LHCN-M2 (cell line): ENCODE measurements at places on chromosomes 3 and 15.

GRCh38 chr3:11186771-11187191 lies 32.5 kb downstream of the HRH1 start:
- no peak for DNase-seq

GRCh38 chr3:151382671-151383070 lies 1.9 kb downstream of the P2RY12 start:
- no peak for DNase-seq

DNA sequence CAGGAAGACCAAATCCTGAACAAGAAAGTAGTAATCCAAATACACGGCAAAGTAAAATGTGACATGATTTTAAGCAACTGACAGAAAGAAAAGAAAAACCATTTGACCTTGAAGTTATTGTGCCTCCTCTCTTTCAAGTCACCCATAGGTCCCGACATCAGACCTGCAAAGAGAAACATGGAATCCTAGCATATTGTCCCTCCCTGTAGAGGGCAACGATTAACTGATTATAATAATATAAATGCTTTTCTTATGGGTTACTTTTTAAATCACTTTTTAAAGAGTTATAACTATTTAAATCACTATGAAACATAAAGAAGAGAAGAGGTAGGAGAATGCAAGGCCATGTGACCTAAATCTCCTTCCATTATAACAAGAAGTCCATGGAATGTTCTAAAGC lies 143.2 kb upstream of the LIPC start:
- no peak for DNase-seq

DNA sequence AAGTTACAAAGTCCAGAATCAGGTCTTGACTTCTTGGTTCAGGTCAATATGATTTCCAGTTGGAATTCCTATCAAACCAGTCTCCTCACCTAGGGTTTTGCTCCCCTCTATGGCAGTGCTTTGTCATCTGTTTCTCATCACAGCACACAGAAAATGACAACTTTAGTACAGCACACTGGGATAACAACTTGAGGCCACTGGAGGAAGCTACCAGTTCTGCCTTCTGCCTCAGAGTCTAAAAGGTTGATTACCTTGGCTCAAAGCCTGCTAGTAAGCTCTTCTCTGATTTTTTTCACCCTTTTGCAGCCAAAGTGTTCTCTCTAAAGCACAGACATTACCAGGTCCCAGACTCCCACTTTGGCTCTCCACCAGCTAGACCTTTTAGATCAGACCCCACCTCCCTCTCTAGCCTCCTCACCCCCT lies 24.8 kb upstream of the TRIM59 start:
- DNase-seq, result no peak

GRCh38 chr15:84926491-84927230 lies 42.2 kb downstream of the SLC28A1 start:
- no peak for DNase-seq

GRCh38 chr3:12973827-12974226 lies 99.4 kb downstream of the IQSEC1 start:
- no peak for DNase-seq

- no peak for DNase-seq
Measured at GRCh38 chr3:123525433-123525832, 59.4 kb downstream of the HACD2 start.

- DNase-seq, result no peak
Measured at GRCh38 chr3:109028753-109029152, 75.1 kb upstream of the GUCA1C start.

DNA sequence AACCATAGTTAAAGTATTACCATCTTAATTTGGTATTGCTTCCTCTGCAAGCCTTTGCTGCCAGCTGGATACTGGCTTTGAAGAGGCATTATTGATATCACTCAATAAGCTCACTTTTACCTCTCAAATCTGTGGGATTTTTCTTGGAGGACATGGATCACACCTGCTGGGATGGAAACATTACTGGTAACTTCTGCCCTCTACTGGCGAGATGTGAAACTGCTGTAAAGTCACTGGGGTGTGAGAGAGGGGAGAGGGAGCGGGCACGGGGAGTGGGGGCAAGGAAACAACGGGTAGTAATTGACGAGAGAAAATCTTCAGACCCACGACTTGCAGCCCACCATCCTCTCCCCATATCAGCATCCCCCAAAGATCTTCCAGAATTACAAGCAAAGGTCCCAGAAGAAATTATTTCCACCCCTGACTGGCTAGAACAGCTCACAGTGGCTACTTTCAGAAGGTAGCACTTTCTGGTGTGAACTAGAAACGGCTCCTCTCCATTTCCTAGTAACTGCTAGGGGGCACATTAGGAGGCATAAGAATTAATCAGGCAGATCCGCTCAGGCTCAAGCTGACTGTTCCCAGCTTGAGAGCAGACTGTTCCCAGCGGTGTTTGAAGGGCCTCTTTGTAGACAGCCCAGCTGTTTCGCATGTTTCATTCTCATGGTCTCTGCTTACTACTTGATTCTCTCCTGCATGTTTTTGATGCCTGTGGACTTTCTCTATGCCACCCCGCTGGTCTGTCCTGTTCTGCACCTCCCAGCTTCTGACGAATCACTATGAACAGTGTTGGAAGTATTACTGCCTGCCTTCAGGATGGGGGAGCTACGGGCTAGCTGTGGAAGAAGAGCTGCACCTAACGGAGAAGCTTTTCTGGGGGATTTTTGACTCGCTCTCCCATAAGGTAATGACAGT lies 230.4 kb upstream of the CHRM5 start:
- DNase-seq, result peak; percentile 13

DNA sequence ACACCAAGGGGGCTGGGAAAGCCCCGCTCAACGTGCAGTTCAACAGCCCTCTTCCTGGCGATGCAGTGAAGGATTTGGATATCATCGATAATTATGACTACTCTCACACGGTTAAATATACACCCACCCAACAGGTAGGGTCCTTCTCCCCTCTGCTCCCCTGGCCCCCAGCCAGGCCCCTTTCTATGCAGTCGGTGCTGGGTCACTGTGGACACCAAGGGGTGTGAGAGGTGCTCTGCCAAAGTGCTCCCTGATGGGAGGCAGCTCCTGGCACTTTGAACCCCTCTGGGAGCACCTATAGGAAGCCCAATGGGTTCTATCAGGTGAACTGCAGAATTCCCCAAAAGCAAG lies 98.6 kb downstream of the DNASE1L3 start:
- DNase-seq, result no peak

DNA sequence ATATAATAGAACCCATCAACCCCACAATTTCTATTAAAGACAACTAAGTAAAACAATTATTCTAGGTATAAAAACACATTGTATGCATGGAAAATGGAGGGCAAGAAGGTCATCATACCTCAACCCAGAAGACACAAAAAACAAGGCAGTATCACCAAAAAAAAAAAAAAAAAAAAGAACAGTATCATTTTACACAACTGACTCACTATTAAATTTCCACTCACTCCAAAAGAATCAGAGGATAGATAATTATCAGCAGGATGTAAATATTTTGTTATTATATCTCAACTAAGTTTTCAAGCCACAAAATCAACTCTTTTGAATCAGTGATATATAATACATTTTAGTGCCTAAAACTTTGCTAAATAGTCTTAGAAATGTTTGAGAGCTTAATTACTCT lies 55.0 kb downstream of the CLASP2 start:
- DNase-seq, result peak; percentile 13

DNA sequence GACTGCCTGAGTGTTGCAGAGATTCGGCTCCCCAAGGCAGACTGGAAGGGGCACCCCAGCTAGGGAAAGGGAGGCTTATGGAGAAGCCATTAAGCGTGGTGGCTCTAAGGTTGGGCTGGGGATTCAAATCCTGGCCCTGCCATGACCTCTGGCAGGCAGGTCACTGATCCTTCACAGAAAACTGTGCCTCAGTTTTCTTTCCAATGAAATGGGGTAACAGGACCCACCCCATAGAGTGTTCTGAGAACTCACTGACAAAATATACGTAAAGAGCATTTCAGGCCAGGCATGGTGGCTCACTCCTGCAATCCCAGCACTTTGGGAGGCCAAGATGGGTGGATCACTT lies 34.6 kb downstream of the DNASE1L3 start:
- DNase-seq, result no peak

DNA sequence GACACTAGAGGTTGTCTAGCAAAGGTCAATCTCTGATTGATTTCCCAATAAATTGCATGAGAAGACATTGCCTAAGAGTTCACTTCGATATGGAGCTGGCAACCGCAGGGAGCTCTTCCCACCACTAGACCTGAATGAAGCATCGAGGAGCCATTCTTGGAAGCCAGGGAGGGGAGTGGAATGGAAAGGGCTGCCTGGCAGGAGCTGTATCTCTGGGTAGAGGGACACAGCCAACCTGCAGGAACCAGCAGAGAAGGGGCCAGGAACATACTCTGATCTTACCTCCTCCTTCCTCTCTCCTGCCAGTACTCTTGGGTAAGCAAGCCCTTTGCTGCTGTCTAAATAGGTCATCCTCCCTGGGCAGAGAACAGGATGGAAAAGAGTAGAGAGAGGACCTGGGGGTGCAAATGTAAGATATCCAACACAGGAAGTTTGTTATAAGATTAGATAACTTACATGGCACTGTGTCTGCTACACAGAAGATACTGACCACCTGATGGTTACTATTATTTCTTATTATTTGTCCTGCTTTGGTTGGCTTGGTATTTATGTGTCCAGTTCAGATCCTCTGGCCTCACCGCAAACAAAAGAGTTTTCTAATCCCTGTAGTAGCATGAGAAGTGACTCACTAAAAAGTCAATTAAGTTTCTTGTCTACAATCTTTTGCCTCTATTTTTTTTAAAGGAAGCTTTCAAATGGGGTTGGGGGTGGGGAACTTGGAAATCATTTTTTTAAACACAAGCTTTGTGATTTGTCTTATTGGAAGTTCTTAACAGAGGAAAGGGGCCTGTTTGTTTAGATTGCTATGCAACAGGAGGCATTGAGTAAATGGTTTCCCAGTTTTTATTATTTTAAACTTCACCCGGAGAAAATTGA lies 156.7 kb upstream of the TSC22D2 start:
- DNase-seq, result peak; percentile 72

GRCh38 chr15:79322945-79323344 lies 12.0 kb downstream of the TMED3 start:
- DNase-seq, result no peak

DNA sequence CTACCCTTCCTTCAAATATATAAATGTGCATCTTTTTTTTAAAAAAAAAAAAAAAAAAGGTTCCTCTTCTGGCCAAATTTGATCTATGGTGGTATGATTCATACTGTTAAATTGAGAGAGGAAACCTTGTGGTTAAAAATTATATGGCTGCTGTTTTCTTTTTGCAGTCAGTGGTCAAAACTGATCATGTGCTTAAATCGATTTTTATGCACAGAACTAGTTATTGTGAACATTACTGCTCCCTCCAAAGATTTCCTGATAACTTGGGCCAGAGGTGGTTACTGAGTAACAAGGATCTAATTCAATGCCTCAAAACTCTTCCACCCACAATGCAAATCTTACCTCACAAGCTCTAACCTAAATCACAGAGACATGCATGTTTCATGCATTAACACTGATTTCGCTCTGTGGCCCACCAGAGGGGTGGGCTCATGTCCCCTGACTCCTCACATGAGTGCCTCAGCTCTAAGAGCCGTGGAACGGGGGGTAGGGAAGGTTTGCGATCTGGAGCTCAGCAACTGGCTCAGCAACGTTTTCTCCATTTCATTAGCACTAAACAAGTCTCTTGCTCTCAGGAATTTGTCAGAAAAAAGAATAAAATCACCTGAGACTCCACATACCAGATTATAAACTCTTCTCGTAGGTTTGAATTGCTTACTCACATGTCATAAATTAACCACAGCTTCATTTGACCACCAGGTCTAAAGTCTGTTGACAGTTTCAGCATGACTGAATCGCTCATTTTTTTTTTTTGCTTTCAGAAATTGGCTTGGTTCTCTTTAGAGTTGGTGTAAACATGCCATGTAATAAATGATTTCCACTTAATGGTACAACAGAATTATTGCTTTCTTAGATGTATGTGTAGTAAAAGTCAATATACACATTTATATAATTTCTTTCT lies 280.4 kb downstream of the CD47 start:
- DNase-seq, result peak; percentile 11

DNA sequence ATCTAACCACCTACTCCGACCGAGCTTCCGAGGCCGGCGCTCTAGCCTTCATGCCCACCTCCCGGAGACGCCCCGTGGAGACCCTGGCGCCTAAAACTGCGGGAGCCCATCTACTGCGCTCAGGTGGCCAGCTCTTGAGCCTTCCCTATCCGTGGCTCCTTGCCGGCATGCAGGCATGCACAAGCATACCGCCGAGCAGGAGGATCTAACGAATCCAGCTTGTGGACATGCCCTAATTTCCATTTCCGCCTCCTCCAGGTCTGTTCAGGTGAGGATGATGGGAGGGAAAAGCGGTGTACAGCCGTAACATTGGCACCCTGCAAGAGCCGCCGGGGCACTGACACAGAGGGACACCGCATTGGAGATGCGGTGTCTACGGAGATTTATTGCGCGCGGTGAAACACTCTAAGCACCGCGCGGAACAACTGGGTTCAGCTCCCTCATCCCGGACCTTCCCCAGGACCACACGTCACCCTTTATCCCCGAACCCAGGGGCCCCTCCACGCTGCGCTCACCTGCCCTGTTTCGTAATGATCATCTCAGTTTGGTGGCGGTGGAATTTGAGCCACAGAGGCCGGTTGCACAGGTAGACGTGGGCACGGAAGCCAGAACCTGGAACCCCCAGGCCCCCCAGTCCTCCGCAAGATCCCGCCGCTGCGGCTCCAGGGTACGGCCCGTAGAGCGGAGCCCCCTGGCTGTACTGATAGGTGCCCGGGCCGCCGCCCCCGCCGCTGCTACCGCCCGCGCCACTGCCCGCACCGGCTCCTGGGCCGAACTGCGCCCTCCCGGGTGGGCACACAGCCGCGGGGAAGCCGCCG lies 1.0 kb downstream of the EOMES start:
- DNase-seq, result no peak

DNA sequence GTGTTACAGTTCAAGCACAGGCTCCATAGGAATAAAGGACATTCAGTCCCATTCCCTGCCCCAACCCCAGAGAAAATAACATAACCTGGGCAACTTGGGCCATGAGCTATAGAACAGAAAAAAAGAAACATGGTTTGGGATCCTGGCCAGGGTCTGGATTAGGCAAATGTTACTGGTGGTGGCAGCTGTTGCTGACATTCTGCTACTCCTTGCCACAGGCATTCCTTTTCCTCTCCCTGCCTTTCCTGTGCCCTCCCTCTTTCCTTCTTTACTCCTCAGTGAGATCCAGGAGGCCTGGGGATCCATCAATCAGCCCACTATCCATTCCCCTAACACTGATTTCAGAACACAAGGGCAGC lies 129.1 kb downstream of the NTRK3 start:
- DNase-seq, result peak; percentile 88

DNA sequence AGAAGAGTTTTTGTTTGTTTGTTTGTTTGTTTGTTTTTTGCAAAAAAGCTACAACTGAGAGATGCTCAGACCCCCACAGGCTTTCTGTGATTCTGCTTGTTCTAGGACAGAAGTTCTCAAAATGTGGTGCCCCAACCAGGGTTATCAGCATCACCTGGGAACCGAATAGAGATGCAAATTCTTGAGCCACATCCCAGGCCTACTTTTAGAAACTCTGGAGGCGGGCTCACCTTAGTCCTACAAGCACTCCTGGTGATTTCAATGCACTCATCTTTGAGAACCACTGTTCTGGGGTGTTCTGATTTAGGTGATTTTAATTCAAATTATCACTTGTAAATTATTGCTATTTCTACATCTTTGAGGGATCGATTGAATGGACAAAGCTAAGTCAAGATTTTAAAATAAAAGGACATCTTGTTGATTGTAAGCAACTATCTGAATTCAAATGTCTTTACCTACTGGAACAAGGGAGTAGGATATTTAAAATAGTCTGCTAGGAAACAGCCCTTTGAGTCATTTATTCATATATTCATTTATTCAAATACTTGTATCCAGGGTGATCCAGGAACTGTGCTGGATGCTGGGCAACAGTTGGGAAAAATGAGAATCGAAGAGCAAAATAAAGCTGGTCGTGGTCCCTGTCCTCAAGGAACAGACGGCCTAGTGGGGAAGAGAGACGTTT lies 44.7 kb upstream of the CADPS start:
- no peak for DNase-seq
